Eye (tissue), 1 donor: ENCODE measurements at places on chromosomes 16 and 17.

GRCh38 chr16:9033125-9033830, 58.2 kb upstream of the HAPSTR1 start:
- DNase-seq: peak; percentile 57

DNA sequence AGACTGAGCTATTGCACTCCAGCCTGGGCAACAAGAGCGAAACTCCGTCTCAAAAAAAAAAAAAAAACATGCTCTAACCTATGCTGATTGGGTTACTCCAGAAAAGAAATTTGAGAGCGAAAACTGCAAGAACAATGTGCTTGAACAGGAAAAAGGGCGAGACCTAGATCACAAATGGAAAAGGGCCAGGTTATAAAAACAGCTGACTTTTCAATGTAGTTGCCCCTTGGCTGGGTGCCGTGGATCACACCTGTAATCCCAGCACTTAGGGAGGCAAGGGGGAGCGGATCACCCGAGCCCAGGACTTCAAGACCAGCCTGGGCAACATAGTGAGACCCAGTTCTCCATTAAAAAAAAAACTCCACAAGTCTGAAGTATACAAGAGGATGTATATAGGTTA, 48.8 kb downstream of the MRM3 start:
- no peak for DNase-seq

- DNase-seq: peak; percentile 87
Measured at GRCh38 chr16:4373909-4374742, 2.5 kb downstream of the VASN start.

GRCh38 chr17:68499587-68499986, 12.6 kb upstream of the PRKAR1A start:
- no peak for DNase-seq

DNA sequence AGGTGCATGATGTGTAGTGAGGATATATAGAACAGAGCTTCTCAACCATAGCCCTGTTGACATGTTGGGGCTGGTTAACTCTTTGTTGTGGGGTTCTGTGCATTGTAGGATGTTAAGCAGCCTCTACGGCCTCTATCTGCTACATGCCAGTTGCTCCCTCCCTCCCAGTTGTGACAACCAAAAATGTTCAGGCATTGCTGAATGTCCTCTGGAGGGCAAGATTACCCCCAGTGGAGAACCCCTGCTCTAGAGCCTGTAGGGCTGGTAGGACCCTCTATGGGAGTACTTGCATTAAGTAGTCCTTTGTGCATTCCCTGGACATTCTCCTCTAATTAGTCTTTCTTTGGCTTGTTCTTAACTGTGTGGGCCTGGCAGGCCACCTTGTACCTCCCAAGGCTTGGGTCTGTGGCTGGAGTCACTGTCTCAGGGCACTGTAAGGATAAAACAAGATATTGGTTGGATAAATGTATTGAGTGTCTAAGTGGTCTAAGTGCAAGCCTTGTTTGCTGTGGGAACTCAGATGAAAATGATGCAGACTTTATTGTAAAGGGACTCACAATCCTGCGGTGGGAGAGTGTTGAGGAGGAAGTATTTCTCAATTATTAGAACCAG, 19.8 kb upstream of the MYO1D start:
- no peak for DNase-seq

GRCh38 chr17:3440451-3440850, 6.8 kb upstream of the OR1E2 start:
- no peak for DNase-seq

- no peak for DNase-seq
Measured at GRCh38 chr17:20987511-20987910, 55.3 kb downstream of the USP22 start.

- DNase-seq: no peak
Measured at GRCh38 chr17:77933777-77934398, 24.6 kb upstream of the TNRC6C start.

DNA sequence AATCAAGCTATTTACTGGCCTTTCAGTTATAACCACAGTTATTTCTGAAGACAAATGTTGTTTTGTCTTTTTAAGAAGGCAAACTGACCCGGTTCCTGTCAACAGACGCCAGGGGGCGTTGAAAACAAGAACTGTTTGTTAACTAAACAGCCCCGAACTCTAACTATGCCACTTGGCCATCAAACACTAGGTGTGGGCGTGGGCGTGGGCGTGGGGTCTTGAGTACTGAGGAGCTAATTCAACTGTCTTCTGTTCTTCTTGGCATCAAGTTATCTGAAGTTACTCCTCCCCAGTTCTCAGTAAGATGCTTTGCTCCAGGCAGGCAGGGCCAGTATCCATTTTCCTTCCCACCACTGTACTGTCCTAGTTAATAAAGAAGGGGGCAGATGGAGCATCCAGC, 63.3 kb upstream of the MTMR4 start:
- DNase-seq: no peak

DNA sequence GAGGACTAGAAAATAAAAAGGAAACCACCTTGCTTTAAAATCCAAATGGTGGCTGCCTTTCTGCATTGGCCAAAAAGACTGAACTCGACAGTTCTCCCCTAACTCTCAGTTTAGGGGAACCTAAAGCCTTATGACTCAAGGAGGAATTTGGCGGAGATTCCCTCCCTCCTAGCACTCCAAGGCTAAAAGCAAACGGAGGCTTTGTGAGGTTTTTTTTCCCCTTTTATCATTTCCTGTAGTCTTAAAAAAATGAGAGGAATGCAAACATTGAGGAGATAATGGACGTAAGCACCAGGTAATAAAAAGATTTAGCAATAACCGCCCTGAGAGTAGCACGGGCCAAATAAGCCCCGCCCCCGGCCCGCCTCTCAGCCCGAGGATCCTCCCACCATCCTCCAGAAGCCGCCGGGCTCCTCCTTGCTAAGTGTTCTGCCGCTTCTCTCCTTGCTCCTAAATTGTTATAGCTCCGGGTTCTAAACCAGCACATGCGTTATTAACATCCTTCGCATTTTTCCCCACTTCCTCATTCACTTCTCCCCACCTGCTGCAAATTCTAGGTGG, 5.8 kb upstream of the KIFC3 start:
- DNase-seq: peak; percentile 75

GRCh38 chr17:78844301-78845005, 3.8 kb upstream of the USP36 start:
- DNase-seq: no peak

DNA sequence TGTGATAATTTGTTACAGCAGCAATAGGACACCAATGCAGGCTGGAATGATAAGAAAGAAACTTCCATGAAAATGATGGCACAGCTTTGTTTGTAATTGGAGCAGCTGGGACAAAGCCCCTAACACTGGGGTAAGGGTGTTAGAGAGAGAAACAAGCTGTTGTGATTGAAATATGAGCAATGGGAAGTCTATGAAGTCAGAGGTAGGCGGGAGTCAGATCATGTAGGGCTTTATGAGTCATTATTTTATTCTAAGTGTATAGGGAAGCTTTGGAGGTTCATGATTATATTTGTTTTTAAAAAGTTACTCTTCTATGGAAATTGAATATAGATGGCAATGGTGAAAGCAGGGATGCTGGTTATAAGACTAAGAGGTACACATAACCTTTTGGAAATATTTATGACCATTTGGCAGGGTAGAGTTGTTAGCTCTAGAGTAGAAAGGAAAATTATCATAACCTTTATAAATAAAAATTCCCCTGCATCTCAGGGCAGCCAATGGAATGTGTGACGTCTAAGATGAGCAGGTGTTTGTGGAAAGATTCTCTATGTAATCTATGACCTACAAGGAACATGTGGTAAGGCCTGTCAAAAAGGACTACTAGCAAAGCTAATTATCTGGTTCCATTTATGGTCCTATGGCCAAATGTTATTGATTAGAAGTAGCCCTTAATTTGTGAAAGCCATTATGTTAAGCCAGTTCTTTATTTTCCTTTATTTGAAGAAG, 85.6 kb downstream of the KCNJ2 start:
- no peak for DNase-seq

DNA sequence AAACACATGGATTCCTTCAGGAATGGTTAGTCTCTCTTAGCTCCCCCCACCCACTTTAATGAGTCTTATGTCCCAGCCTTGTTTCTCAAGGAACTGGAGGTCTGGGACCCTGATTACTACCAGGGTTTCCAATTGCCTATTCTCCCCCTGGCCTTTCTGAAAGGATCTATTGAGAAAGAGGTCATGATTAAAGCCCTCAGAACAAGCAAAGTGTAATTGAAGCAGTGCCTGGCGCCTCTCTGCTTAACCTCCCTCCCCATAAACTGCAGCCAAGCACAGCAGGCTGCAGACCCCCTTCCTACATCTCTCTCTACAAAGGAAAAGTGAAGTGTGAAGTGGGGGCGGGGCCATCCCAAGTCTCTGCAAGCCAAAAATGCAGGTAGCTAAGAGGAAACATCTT, 159.7 kb upstream of the CDH11 start:
- DNase-seq: peak; percentile 53

GRCh38 chr17:73431401-73432205, 119.8 kb upstream of the CDC42EP4 start:
- DNase-seq: no peak

GRCh38 chr17:82433560-82434215, 15.3 kb upstream of the OGFOD3 start:
- no peak for DNase-seq

GRCh38 chr17:49924116-49924515, 44.9 kb upstream of the DLX4 start:
- no peak for DNase-seq

- no peak for DNase-seq
Measured at GRCh38 chr17:49703557-49704277, 4.0 kb downstream of the SLC35B1 start.

GRCh38 chr16:24070851-24071250, 185.3 kb upstream of the CACNG3 start:
- peak; percentile 76 for DNase-seq

DNA sequence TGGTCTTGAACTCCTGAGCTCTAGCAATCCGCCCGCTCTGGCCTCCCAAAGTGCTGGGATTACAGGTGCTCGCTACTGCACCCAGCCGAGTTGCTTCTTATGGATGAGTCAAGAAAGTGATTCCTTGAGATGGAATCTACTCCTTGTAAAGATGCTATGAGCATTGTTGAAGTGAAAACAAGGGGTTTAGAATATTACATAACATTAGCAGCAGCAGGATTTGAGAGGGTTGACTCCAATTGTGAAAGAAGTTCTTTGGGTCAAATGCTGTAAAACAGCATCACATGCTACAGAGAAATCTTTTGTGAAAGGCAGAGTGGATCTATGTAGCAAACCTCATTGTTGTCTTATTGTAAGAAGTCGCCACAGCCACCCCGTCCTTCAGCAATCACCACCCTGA, 72.7 kb downstream of the NT5M start:
- DNase-seq: no peak

DNA sequence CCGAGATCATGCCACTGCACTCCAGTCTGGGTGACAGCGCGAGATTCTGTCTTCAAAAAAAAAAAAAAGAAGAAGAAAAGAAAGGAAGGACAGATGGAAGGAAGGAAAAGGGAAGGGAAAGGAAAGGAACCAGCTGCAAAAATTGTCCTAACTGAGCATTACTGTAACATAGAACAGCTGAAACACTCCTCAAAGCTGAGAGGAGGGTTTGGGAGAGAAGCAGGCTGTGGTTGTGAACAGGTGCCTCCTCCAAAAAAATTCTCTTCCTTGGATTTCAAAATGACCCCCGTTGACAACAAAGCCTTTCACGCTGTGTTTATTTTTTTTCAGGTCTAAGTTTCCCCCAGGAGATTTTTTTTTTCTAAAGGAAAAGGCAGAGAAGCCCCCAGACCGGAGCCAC, 541.4 kb downstream of the WWOX start:
- no peak for DNase-seq

- peak; percentile 77 for DNase-seq
Measured at GRCh38 chr16:81645266-81645694, 133.8 kb upstream of the PLCG2 start.

GRCh38 chr16:70658921-70659320, 12.6 kb downstream of the IL34 start:
- no peak for DNase-seq

DNA sequence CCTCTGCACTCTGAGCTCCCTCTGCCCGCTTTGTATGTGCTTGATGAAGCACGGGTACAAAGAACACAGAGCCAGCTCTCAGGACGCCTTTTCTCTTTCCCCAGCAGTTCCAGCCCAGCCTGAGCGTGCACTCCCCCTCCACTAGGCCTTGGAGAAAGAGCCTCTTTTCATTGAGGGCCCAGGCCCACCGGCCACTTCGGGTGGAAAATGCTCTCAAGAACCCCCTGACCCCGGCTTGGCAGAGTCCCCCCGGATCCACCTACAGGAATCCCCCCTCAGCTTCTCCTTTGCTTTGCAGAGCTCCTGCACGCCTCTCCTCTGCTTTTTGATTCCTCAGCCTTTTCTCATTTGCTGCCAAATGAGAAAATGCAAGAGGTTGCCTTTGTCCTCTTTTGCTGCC, 30.2 kb downstream of the MRC2 start:
- DNase-seq: no peak

- DNase-seq: no peak
Measured at GRCh38 chr16:89102041-89102471, 8.4 kb downstream of the ACSF3 start.

- DNase-seq: no peak
Measured at GRCh38 chr16:760065-760464, 469 bp upstream of the MSLN start.

DNA sequence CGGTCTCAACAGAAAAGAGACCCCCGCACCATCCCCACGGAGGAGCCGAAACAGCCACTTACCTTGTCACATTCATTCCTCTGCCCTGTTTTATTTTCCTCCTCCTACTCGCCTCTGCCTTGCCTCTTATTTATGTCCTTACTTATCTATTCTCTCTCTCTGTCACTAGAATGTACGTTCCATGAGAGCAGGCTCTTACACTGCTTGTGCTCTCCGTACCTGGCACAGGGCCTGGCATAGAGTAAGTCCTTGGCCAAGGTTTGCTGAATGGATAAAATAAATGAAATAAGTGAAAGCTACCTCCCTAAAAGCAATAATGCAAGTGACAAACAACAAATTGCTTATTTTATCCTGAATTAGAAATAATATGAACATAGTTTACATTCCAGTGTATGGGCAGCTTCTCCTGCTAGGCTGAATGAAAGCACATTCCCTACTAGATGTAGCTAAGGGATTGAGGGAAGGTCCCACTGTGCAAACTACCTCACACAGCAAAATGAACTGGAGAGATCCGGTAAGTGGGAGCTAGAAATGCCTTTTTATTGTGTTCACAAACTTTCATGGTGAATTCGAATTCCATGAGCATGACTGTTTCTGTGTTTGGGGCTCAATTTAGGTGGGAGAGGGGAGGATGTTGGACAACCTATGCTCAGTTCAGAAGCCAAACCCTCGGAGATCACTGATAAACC, 173.1 kb downstream of the PARN start:
- no peak for DNase-seq
